ENCODE measurements at places on chromosomes 4 and X. TPM values are rescaled to one million over a fixed set of nuclear protein-coding genes. Genes with fewer than 3 reads are reported as not detected.

DNA sequence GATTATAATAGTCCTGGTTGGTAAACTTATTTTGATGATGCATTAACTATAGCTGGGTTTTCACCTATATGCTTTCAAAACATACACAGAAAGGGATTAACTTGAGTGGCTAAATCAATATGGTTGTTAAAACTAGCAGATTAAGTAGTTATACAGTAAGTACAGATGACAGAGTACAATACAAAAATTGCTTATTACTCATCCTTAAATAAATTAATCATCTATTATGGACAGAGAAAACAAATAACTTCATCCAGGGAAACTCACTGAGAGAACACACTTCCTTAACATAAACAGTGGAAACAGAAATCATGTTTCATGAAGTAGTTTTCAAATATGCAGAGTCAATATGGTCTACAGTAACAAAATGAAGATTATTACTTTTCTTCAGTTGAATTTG is 133.4 kb downstream of the AREG start:
- no peak for DNase-seq

GRCh38 chrX:2446815-2447214 is 54.0 kb downstream of the DHRSX start:
- DNase-seq = no peak

GRCh38 chr4:10186228-10187214 is 69.9 kb upstream of the WDR1 start:
- no peak for DNase-seq

GRCh38 chr4:14130551-14130950 is 503.0 kb upstream of the BOD1L1 start:
- DNase-seq = no peak

GRCh38 chr4:165489786-165490185 is 111.0 kb downstream of the CPE start:
- no peak for DNase-seq

GRCh38 chr4:105755375-105755774 is 46.8 kb downstream of the GSTCD start:
- DNase-seq = no peak

- DNase-seq = no peak
These were observed 42.8 kb upstream of the ANK2 start for GRCh38 chr4:113006632-113007031.

Gene NPY1R
- 6.0 TPM for total RNA-seq

Gene RHOH
- 1.0 TPM for total RNA-seq

Gene GPRASP3
- total RNA-seq = 9.5 TPM

Gene NDP
- not detected for total RNA-seq

All from right cardiac atrium (tissue), 5 donors.